ENCODE measurements at places on chromosomes 2 and 18. TPM values are rescaled to one million over a fixed set of nuclear protein-coding genes. Genes with fewer than 3 reads are reported as not detected.

DNA sequence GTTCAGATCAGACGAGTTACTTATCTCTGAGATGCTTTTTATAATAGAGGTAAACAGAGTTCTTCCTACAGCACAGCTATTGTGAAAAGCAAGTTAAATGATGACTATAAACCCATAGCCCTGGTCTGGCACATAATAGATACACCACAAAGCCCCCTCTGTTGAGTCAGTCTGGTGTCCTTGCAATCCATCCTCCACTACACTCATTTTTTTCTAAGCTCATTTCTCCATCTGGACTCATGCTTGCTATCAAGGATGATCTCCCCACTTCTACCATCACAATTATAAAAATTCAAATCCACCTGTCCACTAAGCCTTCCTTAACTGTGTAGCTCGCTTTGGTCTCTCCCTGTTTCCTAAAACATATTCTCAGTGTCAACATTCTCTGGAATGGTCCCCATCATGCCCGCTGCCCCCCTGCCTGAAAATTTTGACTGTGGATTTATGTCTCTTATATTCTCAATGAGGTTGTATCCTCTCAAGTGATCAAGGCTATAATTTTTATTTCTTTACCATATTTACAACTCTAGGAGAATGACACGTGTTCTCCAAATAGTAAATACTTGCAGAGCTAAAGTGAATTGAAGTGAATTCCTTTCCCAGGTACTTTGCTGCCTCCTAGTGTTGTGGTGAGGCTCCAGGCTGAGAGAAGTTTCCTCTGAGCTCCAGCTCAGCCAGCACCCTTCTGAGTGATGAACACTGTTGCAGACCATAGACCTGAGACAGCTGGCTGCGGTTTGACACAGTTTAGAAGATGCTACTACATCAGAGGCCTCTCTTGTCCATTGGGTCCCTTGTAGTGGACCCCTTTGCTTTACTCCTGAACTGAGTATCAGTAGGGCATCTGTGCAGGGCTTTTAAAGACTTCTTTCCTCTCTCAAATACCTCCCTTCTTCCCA lies 108.7 kb downstream of the DPP10 start:
- no peak overlapping the region for H3K4me3 ChIP-seq
- H3K27ac ChIP-seq: no peak overlapping the region
- H3K4me1 ChIP-seq: no peaks in the 10 kb centered on the region
- H3K27me3 ChIP-seq: peaks cover 76% of the 10 kb centered on the region
- no peaks in the 10 kb centered on the region for H3K36me3 ChIP-seq

DNA sequence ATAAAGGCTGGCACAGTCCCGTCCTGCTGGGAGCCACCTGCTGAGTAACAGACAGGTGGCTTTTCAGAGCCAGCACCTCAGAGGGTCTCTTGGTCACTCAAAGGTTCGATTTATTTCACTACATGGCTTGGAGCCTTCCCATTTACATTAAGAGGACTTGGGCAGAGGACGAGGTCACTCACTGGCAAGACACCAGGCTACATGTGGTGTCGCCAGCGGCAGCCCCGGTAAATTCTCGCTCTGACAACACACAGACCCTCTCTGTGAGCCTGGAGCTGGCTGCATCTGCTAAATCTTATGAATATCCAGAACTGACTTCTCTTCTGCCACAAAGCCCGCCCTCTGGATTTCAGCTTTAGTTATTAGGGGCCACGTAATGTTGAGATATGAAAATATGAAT lies 254.7 kb downstream of the VAPA start:
- H3K27me3 ChIP-seq: no peaks in the 10 kb centered on the region
- H3K36me3 ChIP-seq: no peaks in the 10 kb centered on the region
- no peak for DNase-seq
- no peak overlapping the region for H3K27ac ChIP-seq
- peaks cover 24% of the 10 kb centered on the region for H3K4me1 ChIP-seq
- no peak overlapping the region for H3K4me3 ChIP-seq

DNA sequence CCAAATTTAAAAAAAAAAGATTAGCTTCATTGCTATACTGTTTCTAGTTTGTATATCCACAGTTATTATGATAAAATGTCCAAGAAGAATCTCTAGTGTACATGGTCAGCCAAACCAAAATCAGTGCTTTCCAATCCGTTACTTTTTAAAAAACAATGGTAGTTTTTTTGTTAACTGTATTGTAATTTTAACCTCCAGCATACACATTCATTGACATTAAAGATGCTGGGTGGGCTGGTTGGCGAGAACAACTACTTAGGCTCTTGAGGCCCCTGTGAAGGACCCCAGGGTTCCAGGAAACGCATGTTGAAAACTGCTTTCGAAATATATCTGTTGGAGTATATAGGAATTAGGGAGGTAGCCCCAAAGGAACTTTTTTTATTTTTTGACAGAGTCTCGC lies 107.3 kb upstream of the RASGRP3 start:
- no peak overlapping the region for H3K27ac ChIP-seq
- H3K4me3 ChIP-seq: no peak overlapping the region
- no peak for DNase-seq
- peaks cover 8% of the 10 kb centered on the region for H3K4me1 ChIP-seq

GRCh38 chr2:102664471-102664909 lies 45.1 kb downstream of the SLC9A2 start:
- DNase-seq: no peak
- H3K27ac ChIP-seq: no peak overlapping the region
- H3K4me3 ChIP-seq: no peak overlapping the region
- H3K36me3 ChIP-seq: no peaks in the 10 kb centered on the region

DNA sequence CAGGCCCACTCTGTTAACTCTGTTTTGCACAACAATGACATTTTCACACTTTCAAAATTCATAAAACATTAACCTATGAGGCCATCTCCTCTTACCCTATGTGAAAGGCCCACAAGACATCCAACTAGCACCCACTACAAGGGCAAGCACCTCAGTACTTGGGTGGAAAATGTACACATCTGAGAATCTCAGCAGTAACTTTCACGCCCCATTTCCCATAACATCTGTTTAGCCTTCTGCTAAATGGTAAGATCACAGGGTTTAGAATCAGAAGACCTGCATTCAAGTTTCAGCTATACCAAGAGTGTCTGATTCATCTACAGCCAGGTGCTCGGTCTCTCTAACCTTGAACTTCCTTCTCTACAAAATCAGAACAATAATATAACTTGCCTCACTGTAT lies 89.2 kb downstream of the SP100 start:
- H3K27ac ChIP-seq: no peak overlapping the region
- H3K4me1 ChIP-seq: no peaks in the 10 kb centered on the region
- H3K27me3 ChIP-seq: no peaks in the 10 kb centered on the region

- H3K27me3 ChIP-seq: no peaks in the 10 kb centered on the region
- no peak overlapping the region for H3K27ac ChIP-seq
- no peak overlapping the region for H3K4me3 ChIP-seq
- DNase-seq: no peak
- H3K4me1 ChIP-seq: peaks cover 17% of the 10 kb centered on the region
Observed at GRCh38 chr2:3126171-3126910, 251.3 kb downstream of the EIPR1 start.

GRCh38 chr18:9719421-9719981 lies 11.4 kb downstream of the RAB31 start:
- DNase-seq: no peak
- peaks cover 5% of the 10 kb centered on the region for H3K4me1 ChIP-seq
- no peak overlapping the region for H3K4me3 ChIP-seq
- H3K36me3 ChIP-seq: peaks cover 3% of the 10 kb centered on the region

DNA sequence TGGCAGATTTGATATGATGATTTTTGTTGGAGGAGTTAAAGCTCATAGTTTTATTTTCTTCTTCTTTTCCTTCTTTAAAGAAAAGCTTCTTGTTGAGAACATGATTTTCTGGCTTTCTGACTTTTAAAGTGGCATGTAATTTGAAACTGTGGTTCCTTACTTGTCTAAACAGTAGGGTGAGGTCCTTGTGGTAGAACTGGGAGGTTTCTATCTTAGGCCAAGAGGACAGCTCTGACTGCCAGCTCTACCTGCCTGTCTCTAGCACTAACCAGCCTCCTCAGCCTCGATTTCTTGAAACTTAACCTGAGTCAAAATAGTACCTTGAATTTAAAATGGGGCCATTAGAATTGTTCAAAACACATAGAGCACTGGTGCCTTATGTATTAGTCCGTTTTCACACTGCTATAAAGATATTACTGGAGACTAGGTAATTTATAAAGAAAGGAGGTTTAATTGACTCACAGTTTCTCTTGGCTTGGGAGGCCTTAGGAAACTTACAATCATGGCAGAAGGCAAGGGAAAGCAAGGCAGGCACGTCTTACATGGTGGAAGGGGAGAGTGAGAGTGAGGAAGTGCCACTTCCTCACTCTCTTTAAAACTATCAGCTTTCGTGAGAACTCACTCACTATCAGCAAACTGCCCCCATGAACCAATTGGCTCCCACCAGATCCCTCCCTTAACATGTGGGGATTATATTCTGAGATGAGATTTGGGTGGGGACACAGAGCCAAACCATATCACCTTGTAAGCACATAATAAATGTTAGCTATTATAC lies 119.0 kb downstream of the CERS6 start:
- H3K27me3 ChIP-seq: no peaks in the 10 kb centered on the region
- no peak overlapping the region for H3K4me3 ChIP-seq
- H3K4me1 ChIP-seq: peaks cover 6% of the 10 kb centered on the region
- H3K27ac ChIP-seq: peak overlapping the region; percentile 51
- H3K36me3 ChIP-seq: peaks cover 12% of the 10 kb centered on the region

DNA sequence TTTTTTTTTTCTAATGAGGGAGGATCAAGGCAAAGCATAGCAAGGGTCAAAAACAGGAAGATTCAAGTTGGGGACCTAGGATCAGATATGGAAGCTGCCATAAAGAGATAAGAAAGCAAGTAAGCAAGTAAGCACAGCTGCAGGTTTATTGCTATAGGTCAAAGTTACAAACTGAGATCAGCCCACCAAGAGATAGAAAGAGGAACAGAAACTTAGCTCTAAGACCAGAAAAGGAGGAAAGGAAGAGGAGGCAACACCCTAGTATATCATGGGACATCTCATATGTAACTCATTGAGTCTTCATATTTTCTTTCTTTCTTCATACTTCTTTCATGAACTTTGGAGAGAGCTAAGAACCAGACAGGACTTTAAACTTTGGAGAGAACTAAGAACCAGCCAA lies 295.9 kb upstream of the CRIM1 start:
- H3K27ac ChIP-seq: no peak overlapping the region
- peaks cover 2% of the 10 kb centered on the region for H3K4me1 ChIP-seq
- no peak overlapping the region for H3K4me3 ChIP-seq
- H3K36me3 ChIP-seq: no peaks in the 10 kb centered on the region
- no peak for DNase-seq
- peaks cover 4% of the 10 kb centered on the region for H3K27me3 ChIP-seq

- H3K27ac ChIP-seq: peak overlapping the region; percentile 73
- no peak for DNase-seq
- no peaks in the 10 kb centered on the region for H3K36me3 ChIP-seq
- peaks cover 12% of the 10 kb centered on the region for H3K4me1 ChIP-seq
Observed at GRCh38 chr18:46672062-46672970, 15.3 kb upstream of the LOXHD1 start.

DNA sequence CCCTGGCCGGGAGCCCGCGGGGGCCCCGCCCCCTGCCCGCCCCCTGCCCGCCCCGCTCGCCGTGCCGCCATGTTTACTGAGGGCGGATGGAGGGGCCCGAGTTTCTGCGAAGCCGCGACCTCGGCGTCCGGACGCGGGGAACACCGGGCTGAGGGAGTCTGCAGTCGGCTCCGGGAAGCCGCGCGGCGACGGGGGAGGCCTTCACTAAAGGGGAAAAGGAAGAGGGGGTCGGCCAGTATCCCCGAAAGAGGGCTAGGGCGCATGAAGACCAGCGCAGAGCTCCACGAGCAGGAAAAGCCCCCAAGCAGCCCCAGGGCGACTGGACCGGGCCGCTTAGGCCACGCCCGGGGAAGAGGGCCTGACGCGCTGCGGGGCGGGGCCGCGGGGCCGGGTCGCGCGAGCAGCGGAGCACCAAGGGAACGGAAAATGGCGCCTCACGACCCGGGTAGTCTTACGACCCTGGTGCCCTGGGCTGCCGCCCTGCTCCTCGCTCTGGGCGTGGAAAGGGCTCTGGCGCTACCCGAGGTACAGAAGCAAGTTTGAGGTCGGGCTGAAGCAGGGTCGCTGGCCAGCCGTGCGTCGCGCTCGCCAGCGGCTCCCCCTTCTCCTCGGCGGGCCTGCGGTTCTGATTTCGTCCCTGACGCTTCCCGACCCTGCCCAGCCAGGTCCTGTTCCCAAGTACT lies at the start of the genes ATRAID and SLC5A6:
TSS of gene ATRAID (plus strand) at position 99 of the 683 bp plus-strand sequence. CDS start at position 427, 328 bp downstream.
TSS of gene SLC5A6 (minus strand) at position 326 of the 683 bp plus-strand sequence. CDS start 4,618 bp downstream, outside the sequence.
- H3K27ac ChIP-seq: peak within 1 kb of the TSS; percentile 100
- peak within 1 kb of the TSS; percentile 99 for H3K4me3 ChIP-seq
- H3K4me1 ChIP-seq: peaks cover 37% of the 10 kb centered on the region
- peak; percentile 89 for DNase-seq
- no peaks in the 10 kb centered on the region for H3K27me3 ChIP-seq

DNA sequence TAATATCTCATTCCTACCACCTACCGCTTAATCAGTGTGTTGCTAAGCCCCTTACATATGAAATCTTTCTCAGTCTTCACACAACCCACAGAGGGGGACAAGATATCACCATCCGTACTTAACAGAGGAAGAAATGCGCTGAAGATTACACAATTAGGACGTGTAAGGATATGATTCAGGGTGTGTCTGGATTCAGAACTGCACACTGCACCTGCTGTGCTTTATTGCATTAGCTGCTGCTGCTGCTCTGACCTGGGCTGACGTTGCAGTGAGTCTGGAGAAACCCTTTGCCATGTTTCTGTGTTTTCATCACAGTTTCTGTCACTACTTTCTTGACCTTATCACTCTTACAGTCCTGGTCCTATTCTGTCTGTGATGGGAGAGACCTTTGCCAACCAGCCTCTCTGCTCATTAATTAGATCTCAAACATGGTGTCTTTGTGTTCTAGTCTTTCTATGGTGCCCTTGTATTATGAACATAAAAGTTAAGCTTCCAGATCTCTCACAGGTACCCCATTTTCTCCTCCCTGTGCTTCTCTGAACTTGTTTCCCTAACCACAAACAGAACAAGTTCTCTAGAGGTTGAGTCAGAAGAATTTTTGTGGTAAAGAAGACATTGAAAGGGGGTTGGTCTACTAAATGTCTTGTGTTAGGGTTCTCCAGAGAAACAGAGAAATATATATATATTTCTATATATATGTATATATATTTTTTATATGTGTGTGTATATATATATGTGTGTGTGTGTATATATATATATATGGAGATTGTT lies 92.9 kb upstream of the CYP1B1 start:
- no peak for DNase-seq
- peaks cover 18% of the 10 kb centered on the region for H3K4me1 ChIP-seq
- no peaks in the 10 kb centered on the region for H3K27me3 ChIP-seq
- no peak overlapping the region for H3K4me3 ChIP-seq
- H3K36me3 ChIP-seq: peaks cover 4% of the 10 kb centered on the region

DNA sequence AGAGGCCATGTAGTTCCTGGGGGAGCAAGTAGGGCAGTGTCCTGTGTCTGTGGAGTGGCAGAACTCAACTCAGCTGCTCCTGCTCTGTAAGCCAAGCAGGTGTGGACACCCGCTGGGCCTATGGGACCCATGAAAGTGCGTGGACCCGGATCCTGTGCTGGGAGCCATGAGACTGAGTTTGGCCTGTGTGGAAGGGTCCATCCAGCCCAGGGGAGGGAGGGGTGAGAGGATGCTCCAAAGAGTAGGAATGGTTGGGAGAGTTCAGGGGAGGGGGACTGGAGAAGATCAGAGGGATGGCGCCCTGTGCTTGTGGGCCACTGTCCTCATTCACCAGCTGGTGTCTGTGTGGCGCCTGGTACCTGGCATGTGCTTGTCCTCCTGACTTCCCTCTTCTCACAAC lies 226.4 kb upstream of the HS6ST1 start:
- H3K4me1 ChIP-seq: peaks cover 32% of the 10 kb centered on the region
- no peaks in the 10 kb centered on the region for H3K36me3 ChIP-seq
- no peak for DNase-seq
- H3K27ac ChIP-seq: no peak overlapping the region
- no peaks in the 10 kb centered on the region for H3K27me3 ChIP-seq

GCKR gene
- total RNA-seq: not detected

OR6B2 gene
- not detected for total RNA-seq

UGT1A10 gene
- not detected for total RNA-seq

PID1 gene
- 2.1 TPM for total RNA-seq

TMSB10 gene
- total RNA-seq: 1,288 TPM

Data from mesothelial cell of epicardium (in vitro differentiated cells).